ENCODE measurements at places on chromosomes 3 and 15.

- no peak for DNase-seq
Measured at GRCh38 chr3:31252216-31253185, 280.2 kb upstream of the STT3B start.

GRCh38 chr3:23111797-23112196 lies 91.3 kb upstream of the UBE2E2 start:
- no peak for DNase-seq

DNA sequence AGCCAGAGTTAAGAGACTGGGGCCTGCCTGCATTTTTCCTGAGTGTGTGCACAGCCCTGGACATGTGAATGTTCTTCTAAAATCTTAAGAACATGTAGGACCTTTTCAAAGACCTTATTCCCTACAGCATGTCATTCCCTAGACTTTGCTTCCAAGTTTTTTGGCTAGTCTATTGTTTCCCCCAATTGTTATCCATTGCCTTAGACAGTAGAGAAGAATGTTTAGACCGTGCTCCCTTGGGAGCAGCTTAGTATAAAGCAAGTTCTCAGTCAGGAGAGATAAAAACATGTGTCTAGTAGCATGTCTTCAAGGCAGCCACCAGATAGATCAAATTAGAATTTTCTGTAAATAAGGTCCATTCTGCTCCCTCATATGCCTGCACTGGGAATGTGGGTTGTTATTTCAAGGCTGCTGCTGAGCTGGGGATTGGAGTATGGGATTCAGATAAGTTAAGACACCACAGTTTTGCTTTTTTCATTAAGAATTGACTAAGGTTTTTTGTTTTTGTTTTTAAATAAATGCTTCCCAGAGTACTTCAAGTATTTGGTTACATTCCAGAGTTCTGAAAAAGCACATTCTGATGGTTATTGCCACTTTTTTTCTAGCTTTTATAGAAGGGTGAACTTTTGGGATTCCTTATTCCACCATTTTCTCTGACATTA lies 246.7 kb downstream of the RORA start:
- DNase-seq: no peak

GRCh38 chr3:104673981-104674380 lies 692.7 kb upstream of the ALCAM start:
- no peak for DNase-seq

- no peak for DNase-seq
Measured at GRCh38 chr3:134180761-134181160, 69.9 kb downstream of the RYK start.

All from left renal cortex interstitium (tissue), 4 donors.